Activated CD4-positive, alpha-beta T cell treated with anti-CD3 and anti-CD28 coated beads, Interleukin-2, amount 50 U/mL, for 48 hours (primary cell): ENCODE measurements at places on chromosomes 4 and X.

DNA sequence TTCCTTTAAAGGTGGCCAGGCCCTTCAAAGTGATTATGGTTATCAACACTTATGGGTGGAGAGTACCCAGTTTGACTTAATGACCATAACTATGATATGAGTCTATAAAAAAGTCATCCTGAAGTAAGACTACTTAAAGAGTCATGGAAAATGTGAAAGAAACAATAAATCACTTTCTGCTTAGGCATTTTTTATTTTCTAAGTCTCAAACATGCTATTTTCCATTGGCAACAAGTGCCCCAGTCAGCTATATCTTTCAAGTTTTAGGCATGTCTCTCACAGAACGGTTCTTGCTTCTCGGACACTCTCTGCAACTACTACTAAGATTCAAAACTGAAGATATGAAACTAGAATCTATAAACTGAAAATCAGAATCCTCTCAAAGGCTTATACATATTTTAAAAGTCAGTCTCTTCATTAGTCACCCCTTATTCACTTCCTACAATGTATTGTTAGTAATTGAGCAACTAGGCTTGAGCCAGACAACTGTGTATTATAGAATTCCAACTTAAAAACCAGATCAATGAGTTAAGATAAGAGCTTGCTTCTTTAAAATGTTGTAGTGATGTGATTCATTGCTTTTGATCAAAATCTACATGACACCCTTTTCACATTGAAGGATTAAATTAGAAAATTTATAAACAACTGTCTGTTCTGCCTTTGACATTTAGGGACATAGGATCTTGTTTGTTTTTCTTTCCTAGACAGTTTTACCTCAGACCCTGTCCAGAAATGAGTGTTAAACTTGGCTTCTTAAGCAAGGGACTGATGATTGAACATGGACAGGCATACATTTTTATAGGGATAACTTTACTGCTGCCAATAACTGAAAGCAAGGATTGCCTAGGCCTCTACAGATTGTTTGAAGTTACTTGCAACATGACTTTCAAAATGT, 2.9 kb downstream of the ANTXR2 start:
- no peak for DNase-seq

DNA sequence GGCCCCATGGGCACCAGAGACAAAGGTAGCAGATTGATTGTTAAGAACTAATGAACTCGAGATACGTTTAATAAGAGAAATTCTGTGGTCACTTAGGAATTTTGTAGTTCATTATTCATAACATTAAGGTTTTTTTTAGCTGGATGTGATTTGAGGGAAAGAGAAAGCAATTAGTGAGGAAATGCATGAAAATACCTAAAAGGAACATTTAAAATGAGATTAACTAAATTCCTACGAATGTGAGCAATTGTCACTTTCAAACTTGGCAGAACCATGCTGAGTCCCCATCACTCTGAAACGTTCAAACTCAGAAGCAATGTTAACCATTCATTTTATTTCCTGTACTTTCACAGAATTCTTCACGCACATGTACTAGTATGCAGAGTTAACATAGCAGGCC, 5.9 kb downstream of the PRMT9 start:
- no peak for DNase-seq

GRCh38 chr4:160523231-160523630, 1420.4 kb downstream of the RAPGEF2 start:
- no peak for DNase-seq

- DNase-seq: no peak
Observed at GRCh38 chr4:112172180-112172579, 26.9 kb downstream of the FAM241A start.

- no peak for DNase-seq
Observed at GRCh38 chr4:15493411-15493810, 23.7 kb downstream of the CC2D2A start.

DNA sequence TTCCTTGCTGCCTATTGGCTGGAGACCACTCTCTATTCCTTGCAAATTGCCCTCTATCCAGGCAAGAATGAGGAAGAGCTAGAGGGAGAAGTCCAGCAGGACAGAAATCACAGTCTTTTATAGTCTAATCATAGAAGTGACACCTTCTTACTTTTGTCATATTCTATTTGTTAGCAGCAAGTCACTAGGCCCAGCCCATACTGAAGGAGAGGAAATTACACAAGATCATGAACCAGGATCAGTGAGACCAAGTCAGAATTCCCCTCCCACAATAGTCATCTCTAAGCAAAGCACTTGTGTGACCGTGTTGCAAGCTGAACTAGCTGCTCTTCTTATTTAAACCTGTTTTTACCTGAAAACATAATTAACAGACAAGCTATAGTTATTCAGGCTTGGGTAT, 317.7 kb downstream of the INPP4B start:
- DNase-seq: no peak

DNA sequence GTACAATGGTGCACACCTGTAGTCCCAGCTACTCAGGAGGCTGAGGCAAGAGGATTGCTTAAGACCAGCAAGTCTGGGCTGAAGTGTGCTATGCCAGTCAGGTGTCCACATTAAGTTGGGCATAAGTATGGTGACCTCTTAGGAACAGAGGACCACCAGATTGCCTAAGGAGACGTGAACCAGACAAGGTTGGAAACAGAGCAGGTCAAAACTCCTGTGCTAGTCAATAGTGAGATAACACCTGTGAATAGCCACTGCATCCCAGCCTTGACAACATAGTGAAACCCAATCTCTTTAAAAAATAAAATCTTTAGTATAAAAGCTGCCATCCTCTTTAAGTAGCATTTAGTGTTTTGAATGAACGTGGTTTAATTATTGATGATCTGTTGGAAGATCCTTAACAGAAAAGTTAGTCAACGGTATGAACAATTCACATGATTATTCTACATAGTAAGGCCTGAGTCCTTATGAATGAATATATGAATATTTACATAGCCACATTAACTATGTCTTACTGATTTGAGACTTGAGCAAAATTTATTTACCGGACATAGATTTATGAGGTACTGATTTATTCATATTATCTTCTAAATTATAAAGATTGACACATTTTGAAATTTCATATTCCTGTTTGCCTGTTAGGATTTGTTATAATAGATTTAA, 63.2 kb downstream of the UBE2K start:
- DNase-seq: no peak

DNA sequence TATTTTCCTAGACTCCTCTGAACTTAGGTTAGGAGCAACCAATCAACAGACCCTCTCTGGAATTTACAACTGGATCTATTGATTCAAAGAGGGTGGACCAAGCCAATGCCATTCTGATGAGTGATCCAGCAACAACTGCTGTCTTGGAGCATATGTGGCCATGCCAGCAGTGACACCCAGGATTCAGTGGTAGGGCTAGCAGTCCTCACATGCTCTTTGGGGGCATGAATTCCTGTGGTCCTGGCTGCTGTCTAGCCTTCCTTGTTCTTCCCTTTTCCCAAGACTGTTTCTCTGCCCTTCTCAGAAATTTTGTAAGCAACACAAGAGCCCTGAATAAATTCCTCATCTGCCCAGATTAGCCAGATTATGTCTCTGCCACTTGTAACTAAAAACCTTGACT, 61.5 kb upstream of the GATB start:
- no peak for DNase-seq

GRCh38 chr4:187929024-187929423, 66.5 kb upstream of the ZFP42 start:
- DNase-seq: no peak

GRCh38 chr4:40395908-40396793, 61.0 kb downstream of the CHRNA9 start:
- DNase-seq: no peak

DNA sequence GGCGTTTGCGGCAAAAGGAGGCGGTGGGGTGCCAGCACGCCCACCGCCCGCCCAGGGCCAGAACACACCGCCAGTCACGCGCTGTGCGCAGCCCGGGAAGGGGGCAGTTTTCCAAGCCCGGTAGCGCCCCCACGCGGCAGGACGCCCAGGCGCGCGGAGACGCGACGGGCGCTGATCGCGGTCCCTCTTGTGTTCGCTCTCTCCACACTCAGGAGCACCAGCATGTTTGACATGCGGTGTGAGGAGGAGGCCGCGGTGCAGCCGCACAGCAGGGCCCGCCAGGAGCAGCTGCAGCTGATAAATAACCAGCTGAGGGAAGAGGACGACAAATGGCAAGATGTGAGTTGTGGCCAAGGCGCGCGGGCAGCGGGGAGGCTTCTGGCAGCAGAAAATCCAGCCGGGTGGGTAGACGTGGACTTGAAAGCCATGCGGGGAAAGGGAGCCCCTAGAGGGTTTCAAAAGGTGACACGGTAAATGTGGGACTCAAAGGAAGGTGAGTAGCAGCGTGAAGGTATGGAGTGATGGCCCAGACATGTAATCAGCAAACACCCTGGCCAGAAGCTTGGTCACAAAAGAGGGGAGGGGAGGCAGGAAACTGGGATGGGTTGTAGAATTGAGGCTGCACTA, 104.1 kb downstream of the PHOX2B start:
- peak; percentile 9 for DNase-seq

DNA sequence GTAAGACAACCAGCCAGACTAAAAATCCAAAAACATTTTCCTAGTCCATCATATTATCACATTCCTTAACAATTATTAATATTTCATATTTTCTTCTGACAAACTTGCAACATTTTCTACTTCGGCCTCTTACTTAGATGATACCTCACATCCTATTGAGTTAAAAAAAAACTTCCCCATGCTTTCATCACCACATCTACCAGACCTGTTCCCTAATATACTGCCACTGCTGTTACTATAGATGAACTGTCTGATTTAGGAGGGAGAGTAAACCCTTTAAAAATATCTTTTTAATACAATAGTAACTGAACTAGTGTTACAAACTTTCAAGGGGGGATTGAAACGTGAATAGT, 1.5 kb downstream of the FAM200B start:
- no peak for DNase-seq

GRCh38 chr4:108398316-108398715, 222.1 kb upstream of the RPL34 start:
- no peak for DNase-seq

DNA sequence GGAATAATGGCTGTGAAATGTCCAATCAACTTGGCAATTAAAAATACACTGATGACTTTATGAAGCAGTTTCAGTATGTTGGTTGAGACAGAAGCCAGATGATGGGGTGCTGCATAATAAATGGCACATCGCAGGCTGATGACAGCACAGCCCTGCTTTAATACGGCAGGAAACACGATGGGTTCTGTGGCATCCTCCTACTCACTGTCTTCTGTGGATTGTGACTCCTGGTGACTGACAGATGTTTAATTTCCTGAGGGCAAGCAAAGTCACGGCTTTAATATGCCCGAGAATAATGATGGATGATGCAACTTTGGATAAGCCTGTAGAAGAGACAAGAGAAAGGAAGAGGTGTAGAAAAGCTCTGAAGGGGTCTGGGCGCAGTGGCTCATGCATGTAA, 295.4 kb downstream of the TRIML1 start:
- DNase-seq: no peak
